ENCODE measurements at places on chromosomes 6 and 20. TPM values are rescaled to one million over a fixed set of nuclear protein-coding genes. Genes with fewer than 3 reads are reported as not detected.

DNA sequence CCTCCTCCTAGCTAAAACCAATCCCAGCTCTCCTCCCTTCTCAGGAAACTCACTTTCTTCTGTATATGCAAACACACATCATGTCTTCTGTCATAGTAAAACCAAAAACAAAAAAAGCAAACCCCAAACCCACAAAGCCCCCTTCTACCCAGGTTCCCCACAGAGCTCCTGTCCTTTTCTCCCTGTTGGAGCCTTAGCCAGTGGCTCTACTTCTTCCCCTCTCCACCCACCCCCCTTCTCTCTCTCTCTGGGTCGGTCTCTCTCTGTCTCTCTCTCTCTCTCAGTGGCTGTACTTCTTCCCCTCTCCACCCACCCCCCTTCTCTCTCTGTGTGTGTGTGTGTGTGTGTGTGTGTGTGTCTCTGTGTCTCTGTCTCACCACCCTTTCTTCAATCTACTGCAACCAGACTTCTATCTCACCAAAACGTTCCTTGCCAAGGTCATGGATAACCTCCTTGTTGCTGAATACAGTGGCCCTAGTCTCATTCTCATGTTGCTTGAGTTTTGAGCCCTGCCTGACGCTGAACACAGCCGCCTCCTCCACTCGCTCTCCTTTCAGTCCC, 8.7 kb upstream of the OSER1 start:
- no peak for DNase-seq

- DNase-seq, result no peak
Observed at GRCh38 chr20:30892541-30893345, 364.7 kb upstream of the DEFB115 start.

DNA sequence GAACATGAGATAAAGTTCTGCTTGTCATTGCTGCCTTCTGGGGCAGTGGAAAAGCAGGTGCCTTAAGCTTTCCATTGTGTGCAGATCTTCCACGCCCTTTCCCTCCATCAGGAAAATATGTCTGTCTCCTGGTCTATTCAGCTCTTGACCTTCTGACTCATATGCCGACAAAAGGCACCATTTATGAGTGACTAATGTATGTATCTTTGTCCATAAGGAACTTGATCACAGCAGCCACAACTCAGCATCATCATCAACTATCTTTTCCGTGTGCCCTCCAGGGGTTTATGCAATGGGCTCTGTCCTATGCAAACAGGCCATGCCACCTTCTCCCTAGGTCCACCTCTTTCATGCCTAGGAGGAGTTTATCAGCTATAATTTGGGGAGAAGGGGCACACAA, 102.7 kb upstream of the QKI start:
- DNase-seq, result no peak

DNA sequence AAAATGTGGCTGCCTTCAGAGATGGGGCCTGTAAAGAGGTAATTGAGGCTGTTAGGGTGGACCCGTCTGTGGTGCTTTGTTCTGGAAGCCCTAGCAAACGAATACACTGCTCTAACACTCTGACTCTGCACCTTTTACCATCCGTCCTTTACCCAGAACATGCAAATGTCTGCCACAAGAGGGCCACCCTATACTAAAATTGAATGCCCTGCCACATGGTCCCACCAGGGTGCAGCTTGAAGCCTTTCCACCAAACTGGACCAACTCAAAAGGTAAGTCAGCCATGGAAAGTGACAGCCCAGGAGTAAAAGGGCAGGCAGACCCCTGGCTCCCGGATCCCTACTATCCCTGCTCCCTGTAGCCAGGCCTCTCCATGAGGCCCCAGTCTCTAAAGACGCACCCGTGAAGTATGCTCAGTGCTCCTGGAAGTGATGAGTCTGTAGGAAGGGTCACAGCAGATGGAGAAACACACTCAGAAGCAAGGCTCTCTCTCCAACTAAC, 5.8 kb upstream of the BFSP1 start:
- peak; percentile 86 for DNase-seq

Gene BCL2L1
- 120 TPM for polyA plus RNA-seq

DNA sequence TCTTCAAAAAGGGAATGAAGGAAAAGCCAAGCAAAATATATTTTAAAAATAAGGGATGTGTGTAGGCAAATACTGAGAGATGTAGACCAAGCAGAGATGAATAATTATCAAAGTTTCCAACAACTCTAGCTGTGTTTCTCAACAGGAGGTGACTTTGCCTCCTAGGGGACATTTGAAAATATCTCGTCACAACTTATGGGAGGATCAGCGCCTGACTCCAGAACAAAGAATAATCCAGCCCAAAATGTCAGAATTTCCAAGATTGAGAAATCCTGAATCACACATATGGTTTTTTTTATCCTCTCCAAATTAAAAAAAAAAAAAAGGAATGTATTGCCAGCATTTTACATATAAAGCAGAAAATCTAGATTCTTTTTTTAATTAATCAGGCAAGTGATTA, 241.2 kb upstream of the ZFP64 start:
- peak; percentile 56 for DNase-seq

DNA sequence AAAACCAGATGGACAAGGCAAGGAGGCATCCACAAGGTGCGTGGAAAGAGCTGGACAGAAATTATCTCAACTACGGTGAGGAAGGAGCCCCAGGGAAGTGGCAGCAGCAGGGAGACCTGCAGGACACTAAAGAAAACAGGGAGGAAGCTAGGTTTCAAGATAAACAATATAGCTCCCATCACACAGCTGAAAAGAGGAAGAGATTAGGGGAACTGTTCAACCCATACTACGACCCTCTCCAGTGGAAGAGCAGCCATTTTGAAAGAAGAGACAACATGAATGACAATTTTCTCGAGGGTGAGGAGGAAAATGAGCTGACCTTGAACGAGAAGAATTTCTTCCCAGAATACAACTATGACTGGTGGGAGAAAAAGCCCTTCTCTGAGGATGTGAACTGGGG, 26.8 kb downstream of the TRMT6 start:
- DNase-seq, result no peak

Gene WFDC8
- not detected for polyA plus RNA-seq

Gene SH3BGRL2
- polyA plus RNA-seq, result 7.4 TPM
